ENCODE measurements at places on chromosomes 16 and 17.

DNA sequence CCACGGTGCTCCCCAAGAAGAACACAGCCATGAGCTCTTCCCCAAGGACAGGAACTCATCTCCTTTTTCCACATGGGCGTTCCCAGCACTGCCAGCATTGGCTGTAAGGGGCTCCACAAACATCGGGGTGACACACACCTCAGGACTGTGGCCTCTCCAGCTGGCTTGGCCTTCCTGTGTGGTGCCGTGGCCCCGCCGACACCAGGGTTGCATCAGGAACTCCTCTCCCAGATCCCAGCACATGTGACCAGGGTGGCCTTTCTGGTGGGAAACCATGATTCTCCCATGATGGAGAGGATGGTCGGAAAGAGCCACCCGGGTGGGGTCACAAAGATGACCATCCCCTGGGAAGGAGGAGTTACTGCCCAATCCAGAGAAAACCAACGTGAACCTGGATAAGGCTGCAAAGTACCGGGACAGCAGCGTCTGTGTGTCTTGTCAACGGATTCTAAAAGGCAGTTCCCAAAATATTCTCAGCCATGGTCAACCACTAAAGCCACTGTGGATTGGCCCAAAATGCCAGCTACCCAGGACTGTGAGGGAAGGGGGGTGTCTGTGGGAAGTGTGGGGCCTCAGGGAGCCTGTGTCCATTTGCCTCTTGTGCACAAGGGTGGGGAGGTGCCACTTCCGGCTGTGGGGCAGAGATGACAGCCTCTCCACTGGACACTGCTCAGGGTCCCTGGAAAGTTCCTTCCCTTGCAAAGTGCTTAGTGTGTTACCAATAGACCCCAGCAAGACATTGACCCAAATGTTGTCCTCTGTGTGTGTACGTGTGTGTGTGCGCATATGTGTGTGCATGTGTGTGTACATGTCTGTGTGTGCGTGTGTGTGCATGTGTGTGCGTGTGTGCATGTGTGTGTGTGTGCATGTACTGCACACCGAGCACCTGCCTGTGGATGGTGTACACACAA is 78.0 kb upstream of the CBX4 start:
- no peaks in the 10 kb centered on the region for H3K36me3 ChIP-seq
- peak; percentile 78 for DNase-seq
- H3K27ac ChIP-seq: no peak overlapping the region
- H3K4me3 ChIP-seq: no peak overlapping the region
- H3K27me3 ChIP-seq: peaks cover 22% of the 10 kb centered on the region

DNA sequence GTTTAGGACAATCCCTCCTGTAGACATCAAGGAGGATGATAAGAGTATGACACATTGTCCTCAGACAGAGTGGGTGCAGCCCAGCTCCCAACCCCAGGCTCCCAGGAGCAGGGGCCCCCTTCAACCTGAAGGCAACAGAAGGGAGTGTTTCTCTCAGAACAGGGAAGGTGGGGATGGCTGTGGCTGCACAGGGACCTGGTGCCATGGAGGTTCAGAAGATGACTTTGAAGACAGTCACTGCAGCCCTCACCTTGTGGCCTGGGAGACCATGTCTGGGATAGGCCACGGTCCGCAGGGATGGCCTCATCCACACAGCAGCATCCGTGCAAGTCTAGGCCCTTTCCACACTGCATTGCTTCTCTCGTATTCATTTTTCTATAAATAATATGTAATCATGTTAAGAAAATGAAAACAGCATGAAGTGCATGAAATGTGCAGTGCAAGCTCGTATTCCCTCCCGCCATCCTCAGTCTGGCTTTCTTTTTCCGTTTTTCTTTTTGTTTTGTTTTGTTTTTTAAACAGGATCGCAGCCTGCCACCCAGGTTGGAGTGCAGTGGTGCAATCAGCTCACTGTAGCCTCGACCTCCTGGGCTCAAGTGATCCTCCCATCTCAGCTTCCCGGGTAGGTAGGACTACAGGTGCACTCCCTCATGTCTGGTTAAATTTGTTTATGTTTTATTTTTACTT is 71.1 kb downstream of the METRNL start:
- H3K36me3 ChIP-seq: no peaks in the 10 kb centered on the region
- no peak overlapping the region for H3K27ac ChIP-seq
- H3K4me3 ChIP-seq: no peak overlapping the region
- H3K27me3 ChIP-seq: peaks cover 5% of the 10 kb centered on the region
- DNase-seq: no peak

GRCh38 chr17:60229188-60229802 is 79.5 kb downstream of the CA4 start:
- H3K4me1 ChIP-seq: peaks cover 7% of the 10 kb centered on the region
- H3K27ac ChIP-seq: no peak overlapping the region
- H3K27me3 ChIP-seq: no peaks in the 10 kb centered on the region
- no peak overlapping the region for H3K4me3 ChIP-seq
- peak; percentile 38 for DNase-seq

- DNase-seq: peak; percentile 80
- no peak overlapping the region for H3K27ac ChIP-seq
These were observed 9.8 kb downstream of the RASL10B start for GRCh38 chr17:35740997-35741931.

DNA sequence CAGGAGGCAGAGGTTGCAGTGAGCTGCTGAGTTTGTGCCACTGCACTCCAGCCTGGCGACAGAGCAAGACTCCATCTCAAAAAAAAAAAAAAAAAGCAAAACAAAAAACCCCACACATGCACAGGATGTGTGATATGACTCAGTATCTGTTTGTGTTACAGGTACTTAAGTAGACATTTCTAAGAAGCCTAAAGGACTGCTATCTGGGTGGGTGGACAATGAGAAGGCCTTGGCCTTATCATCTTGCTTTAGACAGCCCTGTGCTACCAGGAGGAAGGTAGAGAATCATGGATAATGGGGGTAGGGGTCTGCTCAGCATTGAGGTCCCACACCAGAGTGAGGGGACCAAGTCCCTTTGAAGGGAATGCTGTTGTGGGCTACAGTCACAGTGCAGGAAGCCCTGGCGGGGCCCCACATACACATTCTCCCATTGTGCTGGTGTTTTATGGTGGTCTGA is 26.7 kb downstream of the PLD6 start:
- H3K4me1 ChIP-seq: no peaks in the 10 kb centered on the region
- no peaks in the 10 kb centered on the region for H3K27me3 ChIP-seq
- H3K4me3 ChIP-seq: no peak overlapping the region
- peak; percentile 18 for DNase-seq
- peaks cover 95% of the 10 kb centered on the region for H3K36me3 ChIP-seq
- H3K27ac ChIP-seq: no peak overlapping the region

- no peak for DNase-seq
- H3K36me3 ChIP-seq: peaks cover 69% of the 10 kb centered on the region
- H3K27ac ChIP-seq: no peak overlapping the region
- H3K27me3 ChIP-seq: no peaks in the 10 kb centered on the region
- no peak overlapping the region for H3K4me3 ChIP-seq
- H3K4me1 ChIP-seq: peaks cover 25% of the 10 kb centered on the region
These were observed 11.0 kb downstream of the NFE2L1 start for GRCh38 chr17:48059125-48059668.

- no peak overlapping the region for H3K27ac ChIP-seq
- H3K36me3 ChIP-seq: peaks cover 6% of the 10 kb centered on the region
- no peak for DNase-seq
- H3K4me3 ChIP-seq: no peak overlapping the region
- no peaks in the 10 kb centered on the region for H3K27me3 ChIP-seq
- peaks cover 10% of the 10 kb centered on the region for H3K4me1 ChIP-seq
These were observed 214.4 kb upstream of the CHMP6 start for GRCh38 chr17:80777274-80777673.

DNA sequence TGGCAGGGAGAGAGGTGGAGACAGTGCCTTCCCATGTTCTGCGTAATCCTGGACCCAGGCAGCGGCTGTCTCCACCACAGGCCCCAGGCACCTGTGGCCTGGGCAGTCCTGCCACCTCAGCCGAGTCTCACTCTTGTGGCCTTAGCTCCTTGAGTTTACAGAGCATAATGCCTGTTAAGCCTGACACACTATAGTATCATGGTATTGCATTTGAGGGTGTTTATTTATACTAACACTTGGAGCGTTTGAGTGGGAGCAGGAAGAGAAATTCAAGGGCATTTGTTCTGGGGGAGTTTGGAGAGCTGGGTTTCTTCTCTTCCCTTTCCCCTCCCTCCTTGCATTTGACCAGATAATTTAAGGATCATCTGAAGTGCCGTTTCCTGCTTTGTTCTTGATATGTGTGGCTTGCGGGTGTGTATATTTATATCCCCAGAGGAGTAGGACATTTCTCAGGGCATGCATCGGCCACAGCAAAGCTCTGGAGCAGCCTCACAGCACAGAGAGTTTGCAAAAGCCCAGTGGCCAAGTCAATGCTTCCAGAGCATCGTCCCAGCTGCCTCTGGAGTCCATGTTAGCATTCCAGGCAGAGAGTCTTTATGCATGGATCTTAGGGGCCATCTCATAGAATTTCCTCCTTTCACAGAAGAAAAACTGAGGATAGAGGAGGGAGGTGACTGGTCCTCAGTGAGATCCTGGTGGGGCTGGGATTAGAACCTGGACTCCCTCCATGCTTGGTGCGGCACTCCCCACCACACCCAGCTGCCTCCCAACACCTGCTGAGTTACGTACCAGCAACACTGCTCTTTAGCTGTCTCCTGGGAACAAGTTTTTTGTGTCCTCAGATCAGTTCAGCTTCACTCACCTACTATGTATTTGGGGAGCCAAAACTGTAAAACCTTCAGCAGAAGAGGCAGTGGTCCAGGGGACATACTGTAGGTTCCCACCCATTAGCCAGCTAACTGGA is 222.8 kb downstream of the CCDC182 start:
- H3K4me1 ChIP-seq: peaks cover 3% of the 10 kb centered on the region
- no peak overlapping the region for H3K27ac ChIP-seq
- H3K36me3 ChIP-seq: no peaks in the 10 kb centered on the region
- no peak for DNase-seq
- H3K4me3 ChIP-seq: no peak overlapping the region
- no peaks in the 10 kb centered on the region for H3K27me3 ChIP-seq

DNA sequence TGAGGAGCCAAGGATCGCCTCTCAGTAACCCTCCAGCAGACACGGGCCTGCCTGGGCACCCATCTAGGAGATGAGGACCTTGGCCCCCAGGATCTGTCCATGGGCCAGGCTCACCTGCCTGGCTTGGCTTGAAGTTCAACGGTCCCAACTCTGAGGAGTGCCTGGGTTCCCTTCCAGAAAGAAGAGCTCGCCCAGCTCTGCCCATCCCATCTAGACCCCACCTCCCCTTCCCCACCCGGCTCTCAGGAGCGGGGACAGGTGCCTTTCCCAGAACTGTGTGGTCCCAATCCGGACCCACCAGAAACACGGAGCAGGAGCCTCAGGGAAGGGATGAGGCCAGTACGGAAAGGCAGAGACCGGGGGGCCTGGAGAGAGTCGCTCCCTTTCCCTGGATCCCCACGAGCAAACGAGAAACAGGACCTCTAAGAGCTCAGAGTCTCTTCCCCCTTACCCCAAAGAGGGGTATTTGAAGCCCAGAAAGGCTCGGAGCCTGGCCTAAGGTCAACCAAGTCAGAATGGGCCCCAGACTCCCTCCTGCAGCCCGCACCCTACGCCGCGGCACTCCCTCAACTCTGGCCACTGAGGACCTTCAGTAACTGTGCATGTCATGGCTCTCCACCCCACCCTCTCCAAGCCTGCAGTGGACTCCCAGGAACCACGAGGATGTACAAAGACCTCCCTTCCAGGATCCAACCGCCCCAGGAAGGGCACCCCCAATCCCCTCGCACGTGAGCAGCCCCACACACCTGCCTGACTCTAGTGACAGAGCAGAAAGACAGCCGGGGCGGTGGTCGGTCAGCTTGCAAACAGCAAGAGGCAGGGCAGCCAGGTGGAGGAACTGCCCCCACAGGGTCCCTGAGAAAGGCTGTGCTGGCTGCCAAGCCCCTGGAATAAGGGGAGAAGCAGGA is 5.4 kb downstream of the CLUH start:
- H3K4me3 ChIP-seq: no peak overlapping the region
- peaks cover 41% of the 10 kb centered on the region for H3K4me1 ChIP-seq
- H3K27ac ChIP-seq: peak overlapping the region; percentile 15

DNA sequence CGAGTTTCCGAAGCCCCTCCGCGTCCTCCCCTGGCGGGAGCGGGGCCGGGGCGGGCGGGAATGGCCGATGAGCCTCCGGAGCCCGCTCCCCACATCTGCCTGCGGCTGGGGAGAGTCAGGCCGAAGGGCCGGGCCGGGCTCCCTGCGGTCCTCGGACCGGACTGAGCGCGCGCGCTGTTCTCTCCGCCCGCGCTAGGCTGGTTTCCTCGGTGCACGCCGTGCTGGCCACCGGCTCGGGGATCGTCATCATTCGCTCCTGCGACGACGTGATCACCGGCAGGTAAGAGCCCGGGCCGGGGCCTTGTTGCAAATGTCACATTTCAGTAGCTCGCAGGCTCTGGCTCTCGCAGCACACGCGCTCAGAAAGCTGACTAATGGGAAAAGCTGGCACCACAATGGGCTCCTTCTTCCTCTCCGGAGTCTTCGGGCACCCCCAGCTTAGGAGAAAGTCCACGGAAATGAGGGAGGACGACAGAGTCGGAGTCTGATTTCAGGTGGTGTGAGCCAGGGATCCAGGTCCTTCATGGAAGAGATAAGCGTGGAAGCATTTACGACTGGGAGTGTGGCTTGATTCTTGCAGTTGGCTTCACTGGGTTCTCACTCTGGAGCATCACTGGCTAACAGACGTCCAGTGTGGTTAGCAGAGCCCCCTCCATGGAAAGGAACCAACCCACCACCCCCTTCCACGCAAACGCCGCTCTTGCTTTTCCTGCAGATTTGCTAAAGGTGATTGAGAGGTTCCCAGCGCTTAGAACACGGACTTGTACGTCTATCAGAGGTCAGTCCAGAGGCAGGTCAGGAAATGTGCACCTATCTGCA is 715 bp downstream of the TLCD3A start:
- DNase-seq: peak; percentile 91
- peaks cover 27% of the 10 kb centered on the region for H3K36me3 ChIP-seq
- peaks cover 16% of the 10 kb centered on the region for H3K4me1 ChIP-seq
- no peaks in the 10 kb centered on the region for H3K27me3 ChIP-seq
- H3K27ac ChIP-seq: peak overlapping the region; percentile 56

- peaks cover 20% of the 10 kb centered on the region for H3K4me1 ChIP-seq
- H3K36me3 ChIP-seq: no peaks in the 10 kb centered on the region
- H3K27me3 ChIP-seq: no peaks in the 10 kb centered on the region
- no peak overlapping the region for H3K4me3 ChIP-seq
These were observed 22.2 kb upstream of the ALKBH5 start for GRCh38 chr17:18161207-18162145.

DNA sequence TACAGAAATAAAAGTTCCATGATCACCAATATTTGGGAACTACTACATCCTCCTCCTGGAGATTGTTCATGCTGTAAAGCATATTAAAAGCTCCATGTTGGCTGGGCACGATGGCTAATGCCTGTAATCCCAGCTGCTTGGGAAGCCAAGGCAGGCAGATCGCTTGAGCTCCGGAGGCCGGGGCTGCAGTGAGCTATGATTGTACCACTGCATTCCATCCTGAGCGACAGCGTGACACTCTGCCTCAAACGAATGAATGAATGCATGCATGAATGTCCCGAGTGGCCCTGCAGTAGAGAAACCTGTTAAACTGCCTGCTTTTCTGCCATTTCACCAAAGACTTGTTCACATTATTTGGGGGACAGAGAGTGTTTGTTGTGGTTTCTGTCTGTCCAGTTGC is 15.0 kb downstream of the CNEP1R1 start:
- H3K27ac ChIP-seq: no peak overlapping the region
- H3K4me3 ChIP-seq: no peak overlapping the region
- H3K27me3 ChIP-seq: no peaks in the 10 kb centered on the region
- DNase-seq: no peak
- H3K4me1 ChIP-seq: no peaks in the 10 kb centered on the region

All from osteoblast (primary cell).